ENCODE measurements at places on chromosomes 2 and 18. TPM values are rescaled to one million over a fixed set of nuclear protein-coding genes. Genes with fewer than 3 reads are reported as not detected.

GRCh38 chr2:64153811-64154210 is 9.6 kb upstream of the PELI1 start:
- no peaks in the 10 kb centered on the region for H3K4me1 ChIP-seq
- DNase-seq: no peak

DNA sequence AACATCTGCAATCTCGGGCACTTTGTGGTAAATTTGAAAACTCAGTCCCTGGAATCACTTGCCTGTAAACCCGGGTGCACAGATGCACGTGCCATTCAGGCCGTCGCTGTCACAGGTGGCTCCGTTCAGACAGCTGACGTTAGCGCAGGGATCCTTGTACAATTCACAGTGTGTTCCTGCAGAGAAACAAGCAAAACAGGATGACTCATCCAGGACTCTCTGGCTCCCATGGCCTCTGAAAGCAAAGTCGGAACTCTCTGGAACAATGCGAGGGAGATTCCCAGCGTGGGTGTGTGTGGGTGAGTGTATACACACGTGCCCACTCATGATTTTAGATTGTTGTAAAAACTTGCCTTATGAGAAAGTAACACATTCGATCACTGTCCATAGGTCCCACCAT is 136.1 kb upstream of the PID1 start:
- H3K27me3 ChIP-seq: no peaks in the 10 kb centered on the region
- no peak for DNase-seq
- no peak overlapping the region for H3K4me3 ChIP-seq
- no peaks in the 10 kb centered on the region for H3K36me3 ChIP-seq

- H3K4me3 ChIP-seq: no peak overlapping the region
- H3K27ac ChIP-seq: no peak overlapping the region
- no peak for DNase-seq
- no peaks in the 10 kb centered on the region for H3K4me1 ChIP-seq
- H3K36me3 ChIP-seq: no peaks in the 10 kb centered on the region
Observed at GRCh38 chr2:197028230-197028629, 101.7 kb upstream of the PGAP1 start.

Gene HMSD
- polyA plus RNA-seq: 0.05 TPM

Gene SCN9A
- 4.7 TPM for polyA plus RNA-seq

Gene KCNG2
- not detected for polyA plus RNA-seq

- no peak for DNase-seq
- no peaks in the 10 kb centered on the region for H3K4me1 ChIP-seq
- no peak overlapping the region for H3K27ac ChIP-seq
- no peak overlapping the region for H3K4me3 ChIP-seq
- no peaks in the 10 kb centered on the region for H3K27me3 ChIP-seq
Observed at GRCh38 chr2:328761-329160, 40.9 kb upstream of the ALKAL2 start.

- no peaks in the 10 kb centered on the region for H3K36me3 ChIP-seq
- no peaks in the 10 kb centered on the region for H3K27me3 ChIP-seq
- H3K4me1 ChIP-seq: peaks cover 49% of the 10 kb centered on the region
- peak; percentile 79 for DNase-seq
- peak overlapping the region; percentile 28 for H3K27ac ChIP-seq
Observed at GRCh38 chr2:43169987-43170386, 56.4 kb downstream of the ZFP36L2 start.

DNA sequence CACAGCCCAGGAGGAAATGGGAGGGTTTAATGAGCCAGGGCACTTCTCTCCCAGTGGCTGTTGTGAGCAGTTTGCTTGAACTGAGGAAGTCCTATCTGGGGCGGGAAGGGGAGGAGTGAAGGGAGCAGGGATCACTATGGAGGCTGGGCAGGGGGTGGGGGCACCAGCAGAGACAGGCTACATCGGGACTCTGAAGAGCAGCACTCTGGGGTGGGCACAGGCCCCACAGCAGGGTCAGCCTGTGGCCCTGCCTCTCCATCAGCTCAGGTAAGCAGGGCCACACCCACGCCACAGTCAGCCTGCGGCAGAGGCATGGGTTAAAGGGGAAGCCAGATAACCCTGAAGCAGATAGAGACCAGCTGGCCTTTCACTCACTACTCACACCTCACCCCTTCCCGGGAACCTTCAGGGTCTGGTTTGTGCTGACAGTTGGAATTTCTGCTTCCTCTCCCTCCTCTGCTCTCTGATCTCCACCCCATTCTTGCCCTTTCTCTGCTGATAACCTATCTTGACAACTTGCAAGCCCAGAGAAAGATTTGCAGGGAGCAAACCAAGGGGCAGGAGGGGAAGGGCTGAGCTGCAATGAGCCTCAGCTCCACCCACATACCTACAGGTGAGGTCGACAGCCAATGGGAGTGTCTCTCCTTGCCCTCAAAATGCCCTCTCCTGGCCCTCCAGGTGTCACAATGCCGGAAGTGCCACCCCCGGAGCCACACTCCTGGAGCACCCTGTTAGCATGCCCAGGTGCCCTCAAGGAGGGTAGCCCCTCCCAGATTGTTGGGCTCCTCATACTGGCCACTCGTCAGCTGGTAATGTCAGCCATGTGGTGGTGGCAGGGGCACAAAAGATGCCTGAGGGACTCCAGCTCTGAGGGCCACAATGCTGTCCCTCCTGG is 3.7 kb downstream of the SIGLEC15 start:
- H3K36me3 ChIP-seq: no peaks in the 10 kb centered on the region
- H3K27ac ChIP-seq: no peak overlapping the region
- no peak overlapping the region for H3K4me3 ChIP-seq
- peaks cover 24% of the 10 kb centered on the region for H3K4me1 ChIP-seq

- H3K36me3 ChIP-seq: no peaks in the 10 kb centered on the region
- no peak overlapping the region for H3K27ac ChIP-seq
- H3K4me3 ChIP-seq: no peak overlapping the region
- no peaks in the 10 kb centered on the region for H3K4me1 ChIP-seq
- DNase-seq: no peak
- no peaks in the 10 kb centered on the region for H3K27me3 ChIP-seq
Observed at GRCh38 chr18:69021211-69021805, 223.4 kb downstream of the CCDC102B start.

DNA sequence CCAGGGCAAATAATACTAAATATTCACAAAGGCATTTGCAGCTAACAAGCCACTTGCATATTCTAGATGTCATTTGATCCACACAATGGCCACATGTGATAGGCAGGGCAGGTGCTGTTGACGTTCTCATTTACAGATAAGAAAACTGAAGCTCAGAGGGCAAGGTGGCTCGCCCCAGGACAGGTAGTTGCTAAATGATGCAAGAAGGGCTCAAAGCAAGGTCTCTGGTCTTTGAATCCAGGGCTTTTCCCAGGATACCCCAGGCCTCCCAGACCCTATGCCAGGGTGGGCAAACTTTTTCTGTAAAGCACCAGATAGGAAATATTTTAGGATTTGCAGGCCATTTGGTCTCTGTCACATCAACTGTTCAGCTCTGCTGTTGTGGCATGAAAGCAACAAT is 35.1 kb downstream of the LOXHD1 start:
- no peak overlapping the region for H3K27ac ChIP-seq
- H3K4me3 ChIP-seq: no peak overlapping the region
- H3K27me3 ChIP-seq: no peaks in the 10 kb centered on the region
- no peak for DNase-seq
- no peaks in the 10 kb centered on the region for H3K4me1 ChIP-seq

Gene RAB17
- not detected for polyA plus RNA-seq

DNA sequence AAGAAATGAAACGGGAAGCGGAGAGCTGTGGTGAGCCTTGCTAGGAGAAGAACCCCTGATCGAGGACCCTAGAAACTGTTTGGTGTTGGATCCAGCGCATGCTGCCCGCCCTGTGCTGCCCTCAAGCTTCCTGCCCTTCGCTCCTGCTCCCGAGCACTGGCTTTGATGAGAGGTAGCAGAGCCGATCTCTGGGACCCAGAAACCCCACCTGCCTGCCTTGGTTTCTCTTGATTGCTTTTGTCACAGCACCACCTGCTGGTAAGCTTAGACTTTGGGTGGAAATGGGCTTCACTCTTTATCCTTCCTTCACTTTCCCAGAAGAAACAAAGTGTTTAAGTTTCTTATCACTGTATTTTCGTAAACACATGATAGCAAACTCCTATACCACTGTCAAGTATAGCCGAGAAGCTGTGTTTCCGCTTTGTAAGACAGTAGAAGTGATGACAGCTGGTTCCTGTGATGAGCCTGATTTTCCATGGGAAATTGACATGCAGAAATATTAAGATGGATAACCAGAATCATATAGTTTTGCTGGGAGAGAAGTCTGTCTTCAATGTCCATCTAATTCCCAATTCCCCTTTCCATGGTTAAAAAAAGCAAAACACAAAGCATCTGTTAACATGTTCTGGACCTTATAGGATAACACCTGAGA is 267.4 kb downstream of the PHLPP1 start:
- DNase-seq: peak; percentile 38
- no peaks in the 10 kb centered on the region for H3K36me3 ChIP-seq
- H3K27ac ChIP-seq: no peak overlapping the region
- H3K4me3 ChIP-seq: no peak overlapping the region

DNA sequence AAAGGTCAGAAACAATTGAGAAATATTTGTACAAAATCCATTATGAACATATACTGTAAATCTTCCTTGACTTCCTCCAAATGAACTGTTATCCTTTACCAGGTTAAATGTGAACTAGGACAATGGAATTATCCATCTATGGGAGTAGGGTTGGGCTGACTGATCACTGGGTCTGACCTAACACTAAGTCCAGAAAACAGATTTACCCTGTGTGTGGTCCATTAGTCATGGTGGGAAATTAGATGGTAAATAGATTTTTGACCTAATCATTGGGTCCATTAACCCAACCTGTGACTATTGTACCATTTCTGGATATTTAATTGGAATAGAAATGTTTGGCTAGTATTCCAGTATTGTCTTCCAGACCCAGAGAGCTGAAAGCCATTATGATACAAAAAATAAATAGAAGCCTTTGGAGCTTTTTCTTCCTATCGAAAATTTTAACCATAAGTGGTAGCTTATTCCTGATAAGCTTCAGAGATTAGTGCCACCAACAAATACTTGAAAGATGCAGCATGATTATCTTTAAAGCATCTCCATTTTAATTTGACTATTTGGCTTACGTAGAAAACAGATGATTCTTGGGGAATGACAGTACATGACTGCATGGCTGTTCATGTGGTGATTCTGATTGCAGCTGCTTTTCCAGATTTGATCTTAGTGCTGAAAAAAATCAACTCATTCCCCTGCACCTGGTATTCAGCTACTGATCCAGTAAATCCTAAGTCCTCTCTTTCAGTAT is 703.2 kb upstream of the FSHR start:
- H3K4me1 ChIP-seq: no peaks in the 10 kb centered on the region
- H3K36me3 ChIP-seq: no peaks in the 10 kb centered on the region

Gene RIT2
- polyA plus RNA-seq: not detected

DNA sequence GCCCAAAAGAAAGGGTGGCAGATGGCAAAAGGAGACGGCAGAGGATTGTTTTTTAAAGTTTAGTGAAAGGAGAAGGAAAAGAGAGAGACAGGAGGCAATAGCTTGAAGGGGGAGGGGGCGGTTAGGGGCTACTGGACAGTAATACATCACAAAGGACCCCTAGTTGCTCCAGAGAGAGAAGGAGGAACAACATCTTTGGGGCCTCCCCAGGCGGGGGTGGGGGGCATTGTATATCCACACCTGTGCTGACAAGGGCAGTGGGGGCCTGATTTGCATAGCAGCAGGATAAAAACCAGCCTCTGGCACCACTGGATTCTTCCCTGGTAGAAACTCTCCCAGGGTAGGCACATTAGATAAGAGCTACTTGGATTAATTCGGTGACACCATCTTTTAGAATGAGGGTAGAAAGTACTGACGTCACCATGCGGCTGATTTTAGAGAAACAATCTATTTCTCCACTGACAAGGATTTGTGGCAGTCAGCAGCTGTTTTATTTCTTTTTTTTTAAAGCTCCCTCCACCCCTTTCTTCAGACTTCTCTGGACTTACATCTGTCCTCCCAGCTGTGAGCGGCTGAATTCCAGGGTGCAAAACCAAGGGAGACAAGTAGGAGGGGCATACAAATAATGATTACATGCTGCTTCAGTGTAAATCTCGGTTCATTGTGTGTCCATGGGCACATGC is 199.8 kb upstream of the NRP2 start:
- no peak for DNase-seq
- no peaks in the 10 kb centered on the region for H3K36me3 ChIP-seq
- no peaks in the 10 kb centered on the region for H3K4me1 ChIP-seq
- H3K4me3 ChIP-seq: no peak overlapping the region
- H3K27ac ChIP-seq: no peak overlapping the region

Gene PSMA8
- not detected for polyA plus RNA-seq

Gene TUBA4B
- not detected for polyA plus RNA-seq

DNA sequence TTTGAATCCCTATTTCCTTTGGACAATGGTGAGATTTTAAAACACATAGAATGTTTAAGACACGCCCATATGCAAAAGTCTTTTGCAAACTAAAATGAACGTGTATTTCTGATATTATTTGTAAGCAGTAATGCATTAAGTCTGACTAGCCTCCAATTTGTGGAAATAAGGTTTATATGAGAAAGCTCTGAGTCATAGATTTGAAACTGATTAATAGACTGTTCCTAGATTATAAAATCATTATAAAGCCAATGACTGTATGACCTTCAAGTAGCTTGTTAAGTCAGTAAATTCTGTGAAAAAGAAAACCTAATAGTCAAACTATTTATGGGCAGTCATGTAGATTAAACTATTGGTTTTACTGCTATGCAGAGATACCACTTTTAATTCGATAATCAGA is 12.8 kb upstream of the EFEMP1 start:
- no peak overlapping the region for H3K27ac ChIP-seq
- H3K36me3 ChIP-seq: no peaks in the 10 kb centered on the region
- H3K27me3 ChIP-seq: no peaks in the 10 kb centered on the region
- H3K4me1 ChIP-seq: no peaks in the 10 kb centered on the region

Gene LYPD1
- polyA plus RNA-seq: not detected

Gene GCC2
- polyA plus RNA-seq: 11.7 TPM

Gene CABYR
- polyA plus RNA-seq: not detected

Gene GALNT5
- polyA plus RNA-seq: 39.3 TPM

GRCh38 chr2:165725421-165725820 is 68.6 kb downstream of the GALNT3 start:
- no peaks in the 10 kb centered on the region for H3K4me1 ChIP-seq
- no peak overlapping the region for H3K27ac ChIP-seq
- no peak for DNase-seq

Gene ITPRIPL1
- polyA plus RNA-seq: 6.5 TPM

- no peak for DNase-seq
- H3K27ac ChIP-seq: no peak within 1 kb of the TSS
- H3K27me3 ChIP-seq: no peaks in the 10 kb centered on the region
- no peak within 1 kb of the TSS for H3K4me3 ChIP-seq
- H3K4me1 ChIP-seq: no peaks in the 10 kb centered on the region
Observed at GRCh38 chr2:241776336-241777169, at the start of gene GAL3ST2. TSS of gene GAL3ST2 (plus strand) at chr2:241776822. CDS start at chr2:241776956, 134 bp downstream.
